ENCODE measurements at places on chromosomes 11 and 22.
A peak's percentile ranks its signal among the peaks of the same experiment; 100 is the strongest.

DNA sequence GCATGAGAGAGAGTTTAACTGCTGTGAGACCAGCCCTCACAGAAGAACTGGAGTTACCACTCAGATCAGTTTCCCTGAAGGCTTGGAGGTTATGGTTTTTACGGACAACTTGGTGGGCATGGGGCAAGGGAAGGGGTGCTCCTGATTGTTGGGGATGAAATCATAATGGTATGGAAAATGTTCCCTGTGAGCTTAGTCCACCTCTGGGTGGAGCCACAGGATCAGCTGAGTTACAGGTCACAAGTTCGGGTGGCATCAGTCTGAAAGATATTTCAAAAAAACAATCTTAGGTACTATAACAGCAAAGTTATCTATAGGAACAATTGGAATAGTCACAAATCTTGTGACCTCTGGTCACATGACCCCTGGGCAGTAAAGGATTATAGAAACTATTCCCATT, 162.9 kb downstream of the DLG2 start:
- peak; percentile 35 for DNase-seq

- no peak for DNase-seq
These were observed 1.7 kb downstream of the TYMP start for GRCh38 chr22:50527921-50528681.

DNA sequence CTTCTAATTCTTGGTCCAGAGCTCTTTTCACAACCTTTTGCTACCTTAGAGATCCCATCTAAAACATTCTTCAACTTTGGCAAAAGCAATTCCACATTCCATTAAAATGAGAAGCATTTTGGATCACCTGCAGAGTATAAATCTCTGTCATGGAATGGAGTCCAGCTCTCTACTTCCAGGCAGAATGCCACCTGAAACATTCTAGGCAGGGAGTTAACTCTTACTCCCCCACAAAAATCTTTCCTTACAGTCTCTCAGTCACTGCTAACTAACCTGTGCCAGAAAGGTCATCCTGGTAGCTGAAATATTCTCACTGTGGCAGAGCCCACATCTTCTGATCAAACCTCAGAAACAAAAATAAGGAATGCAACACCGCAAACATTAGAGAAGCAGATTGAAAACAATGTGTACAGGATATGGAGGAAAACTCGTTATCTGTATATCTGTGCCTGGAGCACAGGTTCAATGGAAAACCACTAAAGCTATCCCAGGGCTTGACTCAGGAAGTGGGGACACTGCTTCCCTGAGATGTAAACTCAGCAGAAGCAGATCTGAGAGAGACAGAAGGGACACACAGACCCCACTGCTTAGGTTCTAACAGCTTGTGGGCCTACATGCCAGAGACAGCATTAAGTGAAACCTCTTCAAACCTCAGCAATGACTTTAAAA, 78.9 kb downstream of the KCNC1 start:
- peak; percentile 23 for DNase-seq

- DNase-seq, result peak; percentile 97
These were observed at the start of gene SNX32 for GRCh38 chr11:65833297-65834030. SNX32 (plus strand) TSS chr11:65833963; CDS start chr11:65834066, 103 bp downstream.

- no peak for DNase-seq
These were observed 98.7 kb upstream of the CRYBB3 start for GRCh38 chr22:25100948-25101347.

DNA sequence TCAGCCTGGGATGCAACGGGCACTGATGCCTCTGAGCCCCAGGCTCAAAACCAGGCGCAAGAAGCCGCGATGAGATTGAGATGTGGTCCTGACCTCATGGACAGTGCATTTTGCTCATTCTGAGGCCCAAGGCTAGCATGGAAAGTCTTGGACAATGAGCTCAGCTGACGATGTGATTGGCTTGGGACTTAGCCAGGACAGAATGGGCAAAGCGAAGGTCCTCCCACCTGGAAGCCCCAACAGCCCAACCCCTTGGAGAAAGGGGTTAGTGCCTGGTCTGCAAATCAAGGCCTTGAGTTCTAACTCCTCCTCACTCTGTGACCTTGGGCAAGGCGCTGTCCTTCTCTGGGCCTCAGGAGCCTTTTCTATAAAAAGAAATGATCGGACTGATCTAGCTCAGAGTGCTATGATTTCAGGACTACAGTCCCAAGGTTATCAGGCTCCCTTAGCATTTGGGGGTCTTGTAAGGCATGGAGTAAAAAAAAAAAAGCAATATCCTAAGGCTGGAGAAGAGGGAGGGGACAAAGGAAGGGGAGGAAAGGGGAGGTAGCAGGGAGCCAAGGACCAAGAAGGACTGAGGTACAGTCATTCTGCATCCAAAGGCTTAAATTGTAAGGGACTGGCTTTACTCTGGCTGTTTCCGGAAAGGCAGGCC, 2.7 kb downstream of the SLC43A3 start:
- DNase-seq, result no peak

DNA sequence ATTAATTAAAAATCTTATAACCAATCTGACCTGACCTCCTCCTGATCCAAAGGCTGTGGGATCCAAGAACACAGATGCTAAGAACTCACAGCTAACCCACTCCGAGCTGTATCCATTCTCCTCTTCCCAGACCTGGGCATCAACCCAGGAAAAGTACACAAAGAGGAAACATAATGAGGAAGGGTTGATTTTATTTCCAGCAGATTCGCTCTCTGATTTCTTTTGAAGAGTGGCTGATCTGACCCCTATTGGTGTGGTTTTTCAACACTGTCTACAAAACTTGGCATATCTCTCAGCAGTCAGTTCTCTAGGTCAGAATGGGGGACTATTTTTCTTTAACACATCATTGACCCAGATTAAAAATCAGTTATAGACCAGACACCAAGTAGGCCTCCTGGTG, 201.9 kb upstream of the UBASH3B start:
- DNase-seq, result no peak

- DNase-seq, result no peak
These were observed 191.1 kb downstream of the GRIK4 start for GRCh38 chr11:120702656-120703055.

GRCh38 chr11:111352231-111352746, 26.8 kb downstream of the POU2AF1 start:
- DNase-seq, result no peak

DNA sequence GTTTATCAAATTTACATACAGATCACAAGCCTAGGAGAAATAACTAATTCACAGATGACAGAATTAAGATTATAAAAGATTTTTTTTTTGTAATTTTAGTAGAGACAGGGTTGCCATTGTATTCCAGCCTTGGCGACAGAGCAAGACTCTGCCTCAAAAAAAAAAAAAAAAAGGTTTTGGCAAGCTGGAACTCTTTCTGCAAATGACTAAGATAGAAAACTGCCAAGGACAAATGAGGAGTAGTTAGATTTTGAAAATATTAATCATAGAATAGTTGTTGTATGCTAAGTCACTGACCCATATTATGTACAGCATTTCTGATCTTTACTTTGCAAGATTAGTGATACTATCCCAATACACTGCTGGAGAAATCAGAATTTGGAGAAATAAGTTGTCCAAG, 99.2 kb downstream of the C11orf65 start:
- DNase-seq, result no peak

DNA sequence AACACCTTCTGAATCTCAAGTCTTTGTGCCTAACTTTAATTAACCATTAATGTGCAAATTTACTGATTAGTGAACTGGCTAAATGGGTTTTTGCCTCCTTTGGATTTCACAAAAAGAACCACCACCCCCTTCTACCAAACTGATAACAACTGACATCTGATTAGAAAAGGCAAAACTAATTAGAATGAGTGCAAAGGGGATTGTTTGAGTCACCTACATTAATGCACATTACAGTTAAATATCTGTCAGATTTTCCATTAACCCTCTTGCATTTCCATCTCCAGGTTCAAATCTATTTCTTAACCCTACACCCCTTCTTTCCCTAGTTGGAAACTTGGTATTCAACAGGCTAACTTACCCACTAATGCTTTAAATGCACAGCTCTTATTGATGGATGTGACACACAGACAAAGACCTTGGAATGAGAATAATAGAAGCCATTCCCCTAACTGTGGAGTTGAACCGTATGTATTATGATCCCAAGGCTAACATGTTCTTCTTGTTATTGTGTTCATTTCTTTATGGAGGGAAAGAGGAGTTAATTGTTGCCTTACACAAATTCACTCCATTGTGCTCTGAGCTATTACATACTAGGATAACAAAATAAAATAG, 161.5 kb upstream of the MTMR2 start:
- no peak for DNase-seq

DNA sequence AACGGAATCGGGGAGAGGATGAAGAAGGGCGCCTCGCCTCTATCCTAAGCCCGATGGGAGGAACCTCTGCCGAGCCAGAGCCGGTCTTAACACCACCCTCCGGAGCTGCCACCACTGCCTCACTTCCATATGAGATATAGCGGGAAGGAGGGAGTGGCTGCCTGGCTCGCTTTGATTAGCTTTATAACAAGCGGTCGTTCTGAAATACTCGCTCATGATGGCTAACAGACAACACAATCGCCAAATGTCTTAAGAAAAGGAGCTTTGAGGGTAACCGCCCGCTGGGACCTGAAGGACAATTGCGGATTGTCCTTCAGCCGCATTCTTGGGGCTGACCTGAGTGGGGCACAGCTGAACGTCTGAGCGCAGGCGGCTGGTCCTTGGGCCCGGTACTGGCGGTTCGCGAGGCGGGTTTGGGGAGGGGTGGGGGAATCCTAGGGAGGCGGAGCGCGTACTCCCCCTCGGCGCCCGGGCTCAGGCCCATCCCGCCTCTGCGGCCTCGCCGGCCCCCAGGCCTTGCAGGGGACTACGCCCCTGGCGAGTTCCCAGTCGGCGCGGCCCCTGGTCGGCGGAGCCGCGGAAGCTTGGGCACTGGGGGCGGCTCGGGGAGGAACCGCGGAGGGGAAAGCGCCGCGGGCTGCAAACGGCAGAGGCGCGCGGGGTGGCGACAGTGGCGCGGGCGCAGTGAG, at the start of gene PLAAT5:
Gene PLAAT5 (minus strand): TSS at position 617 of the 689 bp plus-strand sequence. CDS start 133 bp downstream, at position 484.
- DNase-seq, result no peak

- no peak for DNase-seq
These were observed 19.8 kb upstream of the EHF start for GRCh38 chr11:34601085-34601444.

DNA sequence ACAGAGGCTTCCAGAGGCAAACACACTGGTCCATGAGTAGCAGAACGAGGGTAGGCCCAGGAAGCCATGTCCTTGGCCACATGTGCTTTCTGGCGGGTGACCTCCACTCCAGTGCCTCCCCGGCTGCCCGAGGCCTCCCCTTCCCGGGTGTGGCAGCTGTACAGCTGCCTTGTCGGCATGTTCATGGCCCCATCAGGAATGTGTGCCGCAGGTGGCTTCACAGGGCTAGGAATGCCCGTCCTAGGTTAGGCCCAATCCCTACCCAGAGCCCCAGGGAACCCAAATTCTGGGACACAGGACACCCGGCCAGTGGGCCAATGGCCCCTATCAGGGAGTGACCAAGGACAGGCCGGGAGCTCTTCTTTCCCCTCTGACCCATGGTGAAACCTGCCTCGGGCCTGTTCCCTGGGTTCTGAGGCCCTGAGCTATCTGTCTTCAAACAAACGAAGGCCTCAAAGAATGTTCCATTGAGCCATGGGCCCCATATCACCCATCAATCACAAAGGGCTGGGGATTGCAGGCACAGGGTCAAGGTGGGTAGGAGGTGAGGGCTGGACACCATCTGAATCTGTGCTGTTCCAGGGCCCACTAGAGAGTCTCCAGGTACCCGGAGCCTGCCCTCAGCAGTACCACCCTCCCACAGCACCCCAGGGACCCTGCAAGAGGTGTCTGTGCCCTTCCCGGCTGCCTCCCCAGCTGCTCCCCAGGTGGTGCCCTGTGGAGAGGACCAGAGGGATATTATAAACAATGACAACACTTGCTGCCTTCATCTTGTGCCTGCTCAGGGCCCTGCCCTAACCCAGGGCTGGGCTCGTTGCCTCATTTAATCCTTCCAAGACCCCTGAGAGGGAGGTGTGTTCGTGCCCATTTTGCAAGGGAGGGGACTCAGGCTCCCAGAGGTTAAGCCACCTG, 4.0 kb upstream of the CDKN1C start:
- no peak for DNase-seq

DNA sequence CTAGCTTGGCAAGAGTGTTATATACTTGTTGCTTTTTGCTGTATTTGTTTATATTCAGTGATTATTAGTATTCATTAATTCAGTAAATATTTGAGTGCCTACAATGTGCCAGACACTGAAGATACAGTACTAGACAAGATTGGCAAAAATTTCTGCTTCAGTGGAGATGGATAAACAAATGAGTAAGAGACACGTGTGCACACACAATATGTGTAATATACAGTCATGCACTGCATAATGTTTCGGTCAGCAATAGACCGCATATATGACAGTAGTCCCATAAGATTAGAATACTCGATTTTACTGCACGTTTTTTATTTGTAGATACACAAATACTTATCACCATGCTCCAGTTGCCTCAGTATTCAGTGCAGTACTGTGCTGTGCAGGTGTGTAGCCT, 104.9 kb upstream of the GAL start:
- no peak for DNase-seq

DNA sequence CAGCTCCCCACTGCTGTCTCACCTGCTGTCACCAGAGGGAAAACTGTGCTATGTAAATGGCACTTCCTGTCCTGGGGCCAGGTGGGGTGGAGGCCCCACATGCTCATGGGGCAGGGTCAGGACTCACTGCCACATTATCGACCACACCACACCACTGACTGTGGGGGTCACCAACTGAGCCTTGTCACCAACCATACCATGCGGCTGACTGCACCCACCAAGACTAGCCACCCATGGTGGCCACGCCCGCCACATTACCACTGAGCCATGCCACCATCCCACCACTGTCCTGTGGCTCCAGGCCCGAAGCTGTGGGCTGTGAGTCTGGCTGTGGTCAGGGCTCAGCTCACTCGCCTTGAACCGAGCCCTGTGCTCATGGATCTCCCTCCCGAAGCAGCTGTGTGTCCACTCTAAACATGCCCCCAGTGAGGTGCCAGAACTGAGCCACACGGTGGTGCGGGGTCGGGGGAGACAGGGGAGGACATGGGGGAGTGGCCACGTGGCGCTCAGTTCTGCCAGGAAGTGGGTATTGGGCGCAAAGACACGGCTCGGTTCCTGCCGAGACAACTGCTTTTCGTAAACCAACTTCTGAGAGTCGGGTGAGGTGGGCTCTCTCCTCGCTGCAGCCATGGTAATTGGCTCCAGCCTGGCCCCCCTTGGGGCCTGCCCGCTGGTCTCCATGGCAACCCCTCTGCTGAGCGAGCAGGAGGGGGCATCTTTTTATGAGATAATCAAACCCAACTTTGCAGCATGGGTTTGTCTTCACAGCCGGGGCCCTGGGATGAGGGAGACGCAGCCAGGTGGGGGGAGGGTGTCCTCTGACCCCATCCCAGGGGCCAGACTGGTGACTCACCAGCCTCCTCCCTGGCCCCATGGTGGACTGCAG, 23.2 kb downstream of the RTN4R start:
- no peak for DNase-seq

- DNase-seq, result no peak
These were observed 45.6 kb downstream of the C11orf58 start for GRCh38 chr11:16784097-16784496.

DNA sequence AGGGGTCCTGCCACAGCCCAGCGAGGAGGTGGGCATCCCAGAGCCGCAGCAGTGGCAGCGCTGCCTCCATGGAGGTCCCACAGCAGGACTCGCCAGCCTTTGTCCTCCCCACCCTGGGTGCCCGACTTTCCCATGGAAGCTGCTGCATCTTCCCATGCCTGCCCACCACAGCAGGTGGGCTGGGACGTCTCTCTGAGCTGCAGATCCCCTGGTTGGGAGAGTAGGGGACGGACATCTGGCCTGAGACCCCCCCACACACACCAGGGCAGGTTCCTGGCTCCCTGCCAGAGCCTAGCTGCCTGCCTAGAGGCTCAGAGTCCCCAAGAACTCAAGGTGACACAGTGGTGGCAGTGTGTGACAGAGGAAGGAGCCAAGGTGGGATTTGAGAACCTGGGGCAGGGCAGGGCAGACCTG, 21.5 kb upstream of the PRR5 start:
- DNase-seq, result no peak

- DNase-seq, result no peak
These were observed 32.0 kb downstream of the GUCY1A2 start for GRCh38 chr11:106986261-106986660.
